ENCODE measurements at places on chromosomes 7 and 10. TPM values are rescaled to one million over a fixed set of nuclear protein-coding genes. Genes with fewer than 3 reads are reported as not detected.

DNA sequence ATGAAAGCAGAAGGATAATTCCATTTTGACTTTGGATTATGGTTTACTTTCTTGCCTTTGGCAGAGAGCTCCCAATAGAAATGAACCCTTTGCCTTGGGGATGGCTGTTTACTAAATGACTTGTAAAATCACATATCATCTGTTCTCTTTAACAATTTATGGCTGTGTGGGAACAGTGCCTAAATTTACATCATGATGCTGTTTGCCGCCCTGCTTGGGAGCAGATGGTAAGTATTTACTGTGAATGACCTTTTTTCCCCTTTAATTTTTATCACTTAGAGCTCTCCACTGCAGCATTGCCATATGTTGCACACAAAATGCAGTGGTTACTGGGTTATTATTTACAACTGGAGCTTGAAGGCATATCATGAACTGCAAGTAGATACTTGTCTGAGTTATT, 13.4 kb downstream of the HEPACAM2 start:
- ATAC-seq = no peak

The AKR1C8 gene
- not detected for total RNA-seq

- ATAC-seq = no peak
Measured at GRCh38 chr10:28246023-28246422, 56.8 kb downstream of the MPP7 start.

The ABCB4 gene
- 1.3 TPM for total RNA-seq

- no peak for ATAC-seq
Measured at GRCh38 chr7:125746510-125746909, 816.9 kb upstream of the POT1 start.

The ITGA8 gene
- total RNA-seq = 42.3 TPM

The WIPF3 gene
- 6.8 TPM for total RNA-seq

- ATAC-seq = no peak
Measured at GRCh38 chr7:42137941-42138340, 99.1 kb downstream of the GLI3 start.

DNA sequence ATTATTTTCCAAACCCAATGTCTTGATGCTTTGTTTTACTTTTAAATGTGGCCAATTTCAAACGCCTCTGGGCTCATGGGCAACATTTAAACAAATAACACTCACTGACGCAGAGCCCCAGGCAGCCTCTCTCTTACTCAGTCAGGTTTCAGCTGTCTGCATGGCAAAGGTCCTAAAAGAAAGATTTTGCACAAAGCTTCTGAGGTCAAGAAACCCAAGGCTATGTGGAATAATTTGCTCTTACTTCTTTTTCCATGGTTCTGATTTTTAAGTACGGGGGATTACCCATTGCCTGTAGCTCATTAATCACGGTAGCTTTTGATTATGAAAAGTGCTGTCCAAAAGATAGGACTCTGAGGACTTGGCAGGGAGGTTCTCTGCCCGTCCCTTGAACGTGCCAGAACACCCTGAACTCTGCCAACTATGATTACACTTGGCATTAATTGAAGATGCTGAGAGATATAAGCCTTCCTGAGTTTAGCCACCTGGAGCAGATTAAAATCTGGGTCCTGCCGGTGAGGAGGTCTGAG, 14.1 kb upstream of the MSRB2 start:
- ATAC-seq = peak; percentile 48

DNA sequence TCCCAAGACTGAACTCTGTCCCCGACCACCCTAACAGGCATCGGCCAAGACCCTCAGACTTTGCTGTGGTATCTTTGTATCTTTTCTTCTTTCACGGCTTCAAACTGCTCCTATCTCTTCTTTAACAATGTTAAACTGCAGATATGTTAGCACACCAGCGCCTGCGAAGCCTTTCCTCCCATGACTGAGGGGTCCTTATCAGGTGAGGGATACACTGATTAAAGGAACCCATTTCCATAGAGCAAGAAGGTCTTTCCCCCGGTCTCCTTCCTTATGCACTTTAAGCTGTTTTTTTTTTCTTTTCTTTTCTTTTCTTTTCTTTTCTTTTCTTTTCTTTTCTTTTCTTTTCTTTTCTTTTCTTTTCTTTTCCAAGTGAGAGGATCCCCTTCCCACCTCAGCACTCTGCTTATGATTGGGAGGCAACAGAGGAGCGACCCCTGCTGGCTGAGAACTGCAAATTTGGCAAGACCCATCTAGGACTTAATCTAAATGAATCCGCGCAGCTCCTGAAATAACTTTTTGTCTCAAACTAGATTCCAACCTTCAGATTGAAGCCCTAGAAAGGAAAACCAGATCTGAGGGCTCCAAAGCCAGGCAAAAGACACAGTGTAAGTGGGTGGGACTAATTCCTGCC, 109.9 kb downstream of the ITGB8 start:
- ATAC-seq = no peak

DNA sequence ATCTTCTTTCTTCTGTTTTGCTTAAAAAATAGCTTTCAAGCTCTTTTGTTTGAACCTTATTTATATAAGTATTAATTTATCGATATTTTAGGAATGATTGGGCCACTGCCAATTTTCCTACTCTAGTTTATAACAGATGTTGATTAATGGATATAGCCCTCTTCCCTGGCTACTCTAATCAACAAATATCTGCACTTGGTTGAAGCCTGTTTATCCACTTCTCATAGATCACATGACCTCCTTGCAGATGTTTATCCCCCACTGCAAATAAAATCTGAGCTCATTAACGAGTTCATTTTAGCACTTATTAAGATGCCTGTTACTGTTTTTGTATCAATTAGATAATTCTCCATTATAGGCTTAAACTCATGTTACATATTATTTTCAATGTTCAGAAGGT, 715.3 kb downstream of the CNTNAP2 start:
- no peak for ATAC-seq

Measured in gastroesophageal sphincter (tissue), 4 donors.